ENCODE measurements at places on chromosomes 1 and 21.

DNA sequence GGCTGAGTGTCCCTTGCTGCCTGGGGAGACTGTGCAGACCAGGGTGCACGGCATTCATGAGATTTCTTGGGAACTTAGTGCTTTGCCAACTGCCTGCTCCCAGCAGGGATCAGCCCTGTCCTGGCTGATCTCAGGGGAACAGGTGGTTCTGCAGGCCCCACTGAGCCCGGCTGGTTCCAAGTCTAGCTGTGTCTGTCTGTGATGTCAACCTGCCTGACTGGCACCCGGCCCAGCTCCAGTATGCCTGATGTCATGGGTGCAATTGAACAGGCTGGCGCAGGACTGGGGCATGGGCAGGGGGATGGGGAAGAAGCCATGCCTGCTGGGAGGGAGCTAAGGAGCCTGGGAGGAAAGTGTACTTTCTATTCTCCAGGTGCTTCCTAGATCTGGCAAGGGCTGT lies 227.1 kb downstream of the GRIK3 start:
- no peak for DNase-seq

DNA sequence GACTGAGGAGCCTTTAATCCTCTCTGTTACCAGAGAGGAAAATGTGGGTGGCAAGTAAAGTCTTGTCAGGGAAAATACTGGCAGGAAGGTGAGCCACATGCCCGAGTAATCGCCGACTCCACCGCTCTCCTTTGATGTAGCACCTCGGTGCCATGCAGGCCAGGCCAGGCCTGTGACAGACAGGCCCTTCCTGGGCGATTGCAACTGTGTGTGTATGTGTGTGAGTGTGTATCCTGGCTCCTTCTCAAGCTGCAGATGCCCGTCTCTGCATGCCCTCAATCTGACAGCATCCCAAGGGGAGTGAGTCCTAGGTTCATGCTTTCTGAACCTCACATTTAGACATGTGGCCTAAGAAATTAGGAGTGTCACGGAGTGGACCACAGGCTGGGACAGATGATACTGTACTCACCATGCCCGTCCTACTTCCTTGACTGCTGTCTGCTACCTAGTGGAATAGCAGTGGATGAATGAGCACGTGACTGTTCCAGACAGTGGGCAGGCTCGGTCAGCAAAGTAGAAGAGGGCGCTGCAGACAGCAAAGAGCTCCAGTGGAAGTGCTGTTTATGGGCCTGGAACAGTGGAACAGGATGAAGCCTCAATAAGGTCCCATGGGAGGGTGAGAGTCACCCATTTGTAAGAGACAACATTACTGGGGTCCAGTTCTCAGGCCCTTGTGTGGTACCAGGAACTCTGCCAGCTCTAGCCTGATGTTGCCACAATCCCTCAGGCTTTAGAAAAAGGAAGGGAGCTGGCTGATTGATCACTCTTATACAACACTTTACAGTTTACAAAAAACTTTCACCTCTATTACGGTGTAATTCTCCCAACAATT lies 25.3 kb downstream of the SERTAD4 start:
- no peak for DNase-seq

GRCh38 chr1:44129616-44130500 lies 11.2 kb downstream of the KLF17 start:
- no peak for DNase-seq

- DNase-seq, result no peak
These were observed 62.1 kb downstream of the RYR2 start for GRCh38 chr1:237104096-237104495.

DNA sequence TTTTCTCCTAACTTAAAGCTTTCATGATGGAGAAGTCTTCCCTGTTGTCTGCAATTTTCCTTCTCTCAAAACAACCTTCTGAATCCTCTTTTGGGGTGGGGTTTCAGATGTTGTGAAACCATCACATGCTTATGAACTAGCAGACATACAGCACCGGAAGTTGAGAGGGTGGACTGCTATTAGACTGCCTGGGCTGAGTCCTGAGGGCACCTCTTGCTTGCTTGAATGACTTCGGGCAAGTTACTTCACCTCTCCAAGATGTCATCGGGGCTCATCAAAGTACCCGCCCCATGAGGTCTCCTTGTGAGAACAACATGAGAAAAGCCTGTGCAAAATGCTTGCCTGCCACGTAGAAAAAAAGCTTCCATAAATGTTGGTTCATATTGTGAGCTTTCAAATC lies 89.6 kb downstream of the CCDC185 start:
- DNase-seq, result no peak

- no peak for DNase-seq
These were observed 61.9 kb upstream of the SLC5A9 start for GRCh38 chr1:48160486-48161132.
